Muscle of leg (tissue), 16 donors: ENCODE measurements at places on chromosomes 4 and X.

GRCh38 chr4:69098470-69098869, 2.2 kb downstream of the UGT2B7 start:
- no peaks in the 10 kb centered on the region for H3K36me3 ChIP-seq
- H3K4me1 ChIP-seq, result no peaks in the 10 kb centered on the region
- H3K27me3 ChIP-seq, result no peaks in the 10 kb centered on the region
- no peak overlapping the region for H3K4me3 ChIP-seq
- no peak overlapping the region for H3K27ac ChIP-seq

DNA sequence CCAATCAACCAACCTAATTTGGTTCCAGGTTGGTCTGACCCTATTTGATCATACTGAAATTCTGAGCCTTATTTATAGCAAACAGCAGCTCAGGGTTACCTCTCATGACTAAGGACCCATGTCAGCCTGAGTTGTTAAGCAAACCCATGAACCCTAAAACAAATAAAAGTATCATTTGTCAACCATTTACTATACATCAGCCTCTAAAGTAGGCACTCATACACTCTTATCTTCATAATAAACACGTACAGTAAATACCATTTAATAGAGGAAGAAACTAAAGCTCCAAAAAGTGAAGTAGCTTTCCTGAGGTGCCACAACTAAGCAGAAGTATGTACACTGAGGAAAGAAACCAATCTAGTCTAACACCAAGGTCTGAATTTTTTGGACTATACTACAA, 25.2 kb downstream of the MANBA start:
- no peak overlapping the region for H3K4me3 ChIP-seq
- DNase-seq, result no peak

- no peaks in the 10 kb centered on the region for H3K4me1 ChIP-seq
- no peak for DNase-seq
- H3K4me3 ChIP-seq, result no peak overlapping the region
- no peaks in the 10 kb centered on the region for H3K27me3 ChIP-seq
- H3K36me3 ChIP-seq, result no peaks in the 10 kb centered on the region
These were observed 155.7 kb upstream of the SLIT2 start for GRCh38 chr4:20095805-20096541.

DNA sequence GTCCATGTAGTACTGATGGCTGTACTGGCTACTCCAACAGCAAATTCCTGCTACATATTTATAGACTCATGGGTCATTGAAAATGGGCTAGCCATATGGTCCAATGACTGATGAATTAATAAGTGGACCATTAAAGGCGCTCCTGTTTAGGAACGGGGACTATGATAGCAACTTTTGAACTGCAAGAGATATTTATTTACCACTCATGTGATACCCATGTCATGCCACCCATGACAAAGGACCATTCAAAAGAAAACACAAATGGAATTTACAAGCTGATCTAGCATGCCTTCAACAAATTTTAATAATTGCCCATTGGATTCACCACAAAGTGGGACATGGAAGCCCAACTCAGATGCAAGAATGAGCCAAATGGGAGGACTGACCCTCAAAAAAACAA, 240.0 kb upstream of the GALNTL6 start:
- no peak overlapping the region for H3K4me3 ChIP-seq
- H3K4me1 ChIP-seq, result no peaks in the 10 kb centered on the region
- DNase-seq, result no peak
- H3K27me3 ChIP-seq, result no peaks in the 10 kb centered on the region
- no peak overlapping the region for H3K27ac ChIP-seq

- H3K27ac ChIP-seq, result no peak overlapping the region
- no peak overlapping the region for H3K4me3 ChIP-seq
- H3K4me1 ChIP-seq, result peaks cover 3% of the 10 kb centered on the region
- DNase-seq, result no peak
- H3K27me3 ChIP-seq, result no peaks in the 10 kb centered on the region
- no peaks in the 10 kb centered on the region for H3K36me3 ChIP-seq
These were observed 43.3 kb downstream of the FGFBP1 start for GRCh38 chr4:15894921-15895916.

DNA sequence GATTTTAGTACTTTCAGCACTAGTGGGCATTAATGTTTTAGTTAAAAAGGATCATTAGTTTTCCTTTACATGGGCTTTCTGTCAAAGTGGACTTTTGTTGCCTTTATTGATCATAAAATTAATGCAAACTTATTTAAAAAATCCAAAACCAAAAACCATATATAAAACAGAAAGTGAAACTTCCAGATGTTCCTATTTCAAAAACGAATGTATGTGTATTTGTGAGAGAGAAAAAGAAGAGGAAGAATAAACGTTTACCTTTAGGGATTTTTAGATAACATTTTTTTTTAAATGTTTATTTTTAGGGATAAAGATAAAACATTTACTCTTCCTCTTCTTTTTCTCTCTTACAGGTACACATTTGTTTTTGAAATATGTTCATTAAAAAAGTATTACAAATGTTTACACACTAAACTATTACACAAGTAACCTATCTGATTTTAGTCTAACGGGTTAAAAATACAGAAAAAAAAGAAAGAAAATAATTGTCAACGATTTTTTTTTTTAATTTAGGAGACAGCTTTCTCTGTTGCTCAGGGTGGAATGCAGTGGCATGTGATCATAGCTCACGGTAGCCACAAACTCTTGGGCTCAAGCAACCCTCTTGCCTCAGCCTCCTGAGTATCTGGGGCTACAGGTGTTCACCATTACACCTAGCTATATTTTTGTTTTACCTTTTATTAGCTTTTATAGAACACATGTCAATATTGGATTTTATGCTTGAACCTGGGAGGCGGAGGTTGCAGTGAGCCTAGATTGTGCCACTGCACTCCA, 16.8 kb upstream of the COX18 start:
- H3K4me1 ChIP-seq, result no peaks in the 10 kb centered on the region
- H3K27ac ChIP-seq, result no peak overlapping the region
- H3K36me3 ChIP-seq, result peaks cover 15% of the 10 kb centered on the region
- H3K27me3 ChIP-seq, result no peaks in the 10 kb centered on the region
- DNase-seq, result no peak
